ENCODE measurements at places on chromosomes 4 and X.
A peak's percentile ranks its signal among the peaks of the same experiment; 100 is the strongest.

DNA sequence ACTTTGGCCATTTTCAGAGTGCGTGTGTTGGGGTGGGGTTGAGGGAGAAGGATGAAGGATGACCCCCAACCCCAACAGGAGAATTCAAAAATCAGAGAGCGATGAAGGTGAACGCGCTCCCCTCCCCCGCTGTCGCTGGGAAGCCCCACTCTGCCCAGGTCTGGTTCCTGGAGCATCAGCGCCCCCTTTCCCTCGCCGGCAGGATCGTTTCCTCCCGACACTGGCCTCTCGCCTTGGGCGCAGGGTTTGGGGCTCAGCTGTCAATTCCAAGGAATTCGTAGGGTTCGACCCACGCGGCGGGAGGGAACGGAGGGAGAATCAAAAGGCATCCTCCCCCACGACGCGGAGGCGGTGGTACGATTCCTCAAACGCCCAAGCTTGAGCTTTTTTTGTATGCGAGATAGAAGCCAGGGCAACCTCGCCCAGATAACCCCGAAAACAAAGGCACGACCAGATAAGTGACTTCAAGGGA lies 1.0 kb upstream of the PDGFRA start:
- peak; percentile 70 for DNase-seq

DNA sequence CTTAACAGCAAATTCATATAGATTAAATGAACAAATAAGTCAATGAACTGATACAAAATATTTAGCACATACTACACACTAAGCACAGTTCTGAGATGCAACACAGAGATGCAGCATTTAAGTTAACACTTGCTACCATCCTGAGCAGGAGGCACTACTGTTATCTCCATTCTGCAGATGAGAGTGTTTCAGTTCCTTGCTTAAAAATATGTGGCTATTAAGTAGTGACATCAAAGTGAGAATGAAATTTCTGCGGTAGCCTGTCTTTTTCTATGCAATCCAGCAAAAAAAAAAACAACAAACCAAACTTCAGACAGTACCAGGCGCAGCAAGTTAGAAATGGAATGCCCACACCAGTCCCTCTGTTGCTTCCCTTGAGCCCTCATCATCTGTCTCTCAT lies 90.8 kb downstream of the SHISA3 start:
- no peak for DNase-seq

DNA sequence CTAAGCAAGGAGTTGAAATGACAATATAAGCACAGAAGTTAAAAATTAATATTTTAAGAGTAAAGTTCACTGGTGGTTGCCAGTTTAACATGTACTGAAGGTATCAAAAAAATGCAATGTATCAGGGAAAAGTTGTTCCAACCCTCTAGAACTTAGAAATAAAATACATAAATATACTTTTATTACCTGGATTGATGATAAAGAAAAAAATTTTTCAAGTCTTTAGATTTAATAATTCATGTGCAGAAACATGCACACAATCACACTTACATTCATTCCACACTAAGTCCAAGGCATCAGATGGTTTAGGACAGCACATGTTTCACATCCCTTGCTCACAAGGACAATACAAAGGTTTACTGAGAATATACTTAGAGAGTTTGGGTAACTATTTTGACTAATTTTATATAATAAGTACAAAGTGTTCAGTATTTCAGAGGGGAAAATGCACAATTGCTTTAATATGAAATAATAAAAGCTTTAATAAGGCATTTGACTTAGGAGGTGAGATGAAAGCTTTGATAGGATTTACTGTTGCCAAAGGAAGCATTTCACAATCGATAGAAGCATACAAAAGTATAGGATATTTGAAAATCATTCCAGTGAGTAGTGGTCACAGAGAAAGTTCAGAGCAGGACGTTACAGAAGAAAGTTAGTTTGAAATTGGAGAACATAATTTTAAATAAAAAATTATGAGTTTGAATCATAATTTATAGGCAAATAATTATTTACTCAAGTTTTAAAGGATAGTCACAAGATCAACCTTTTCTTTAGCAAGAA lies 392 bp upstream of the UGT2A3 start:
- DNase-seq, result no peak

- DNase-seq, result no peak
Measured at GRCh38 chrX:136452614-136453013, 35.1 kb upstream of the BRS3 start.

GRCh38 chr4:135485371-135485770 lies 1283.8 kb upstream of the PABPC4L start:
- DNase-seq, result no peak

GRCh38 chr4:123770884-123771283 lies 374.3 kb downstream of the SPRY1 start:
- DNase-seq, result no peak

DNA sequence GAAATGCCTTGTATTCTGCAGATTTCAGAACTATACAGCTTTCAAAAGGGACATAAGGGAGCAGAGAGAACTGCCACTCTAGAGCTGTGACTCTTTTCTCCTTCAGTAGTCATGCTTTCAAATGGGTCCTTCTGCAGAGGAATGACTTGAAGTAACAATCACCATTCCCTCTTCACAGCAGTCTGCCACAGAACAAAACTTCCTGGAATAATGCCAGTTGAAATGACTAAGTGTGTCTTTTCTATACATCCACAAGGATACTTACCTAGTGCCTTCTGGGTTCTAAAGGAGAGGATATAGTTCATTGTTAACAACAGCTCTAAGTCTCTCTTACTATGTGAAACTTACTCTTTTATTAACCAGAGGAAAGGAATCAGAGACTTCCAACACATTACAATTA lies 515.4 kb upstream of the ATOH1 start:
- no peak for DNase-seq

GRCh38 chr4:113614414-113614813 lies 147.1 kb downstream of the CAMK2D start:
- DNase-seq, result no peak

GRCh38 chr4:38818441-38818976 lies 13.9 kb upstream of the TLR1 start:
- DNase-seq, result no peak

DNA sequence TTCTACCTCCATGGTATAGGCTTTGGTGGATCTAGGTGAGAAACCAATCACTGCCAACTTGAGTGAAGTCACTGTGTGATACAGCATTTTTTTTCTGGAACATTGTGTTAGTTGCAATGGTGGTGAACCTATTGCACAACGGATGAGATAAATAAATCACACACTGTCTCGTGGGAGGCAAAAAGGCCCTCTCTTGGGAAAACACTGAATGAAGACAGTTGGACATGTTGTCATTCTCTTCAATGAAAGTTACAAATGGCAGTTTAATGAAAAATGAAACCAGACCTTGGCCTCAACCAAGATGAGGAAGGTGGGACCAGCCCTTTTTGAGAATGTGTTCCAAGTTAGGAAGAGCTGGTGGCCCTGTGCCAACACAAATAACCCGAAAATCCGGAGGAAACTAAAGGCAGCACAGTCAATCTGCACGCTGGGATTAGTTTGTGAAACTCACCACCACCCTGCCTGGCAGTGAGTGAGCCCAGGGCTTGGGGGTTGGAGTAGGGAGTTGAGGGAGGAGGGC lies 5.4 kb upstream of the ADGRG2 start:
- no peak for DNase-seq

DNA sequence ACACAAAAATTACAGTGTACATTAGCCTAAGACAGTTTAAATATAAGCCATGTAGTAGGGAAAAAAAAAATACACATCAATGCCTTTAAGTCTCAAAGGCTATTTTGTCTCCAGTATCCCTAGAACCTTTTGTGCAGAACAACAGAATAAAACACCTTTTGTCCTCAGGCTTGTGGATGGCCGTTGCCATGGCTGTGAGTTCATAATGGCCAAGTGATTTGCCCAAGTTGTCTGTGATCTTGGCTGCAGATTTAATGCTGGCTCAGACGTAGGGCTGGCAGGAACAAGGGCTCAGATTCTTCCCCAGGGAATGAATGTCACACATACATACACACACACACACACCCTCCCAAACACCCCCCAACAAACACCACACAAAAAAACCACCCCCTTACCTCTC lies 25.3 kb downstream of the GPM6B start:
- peak; percentile 26 for DNase-seq

- DNase-seq, result no peak
Measured at GRCh38 chrX:46165411-46165810, 379.8 kb downstream of the ZNF674 start.

- DNase-seq, result no peak
Measured at GRCh38 chrX:86103061-86103460, 45.2 kb upstream of the DACH2 start.

GRCh38 chrX:14872355-14872754 lies 514 bp downstream of the FANCB start:
- DNase-seq, result no peak

GRCh38 chrX:38175139-38175538 lies 45.5 kb downstream of the SRPX start:
- DNase-seq, result peak; percentile 68

DNA sequence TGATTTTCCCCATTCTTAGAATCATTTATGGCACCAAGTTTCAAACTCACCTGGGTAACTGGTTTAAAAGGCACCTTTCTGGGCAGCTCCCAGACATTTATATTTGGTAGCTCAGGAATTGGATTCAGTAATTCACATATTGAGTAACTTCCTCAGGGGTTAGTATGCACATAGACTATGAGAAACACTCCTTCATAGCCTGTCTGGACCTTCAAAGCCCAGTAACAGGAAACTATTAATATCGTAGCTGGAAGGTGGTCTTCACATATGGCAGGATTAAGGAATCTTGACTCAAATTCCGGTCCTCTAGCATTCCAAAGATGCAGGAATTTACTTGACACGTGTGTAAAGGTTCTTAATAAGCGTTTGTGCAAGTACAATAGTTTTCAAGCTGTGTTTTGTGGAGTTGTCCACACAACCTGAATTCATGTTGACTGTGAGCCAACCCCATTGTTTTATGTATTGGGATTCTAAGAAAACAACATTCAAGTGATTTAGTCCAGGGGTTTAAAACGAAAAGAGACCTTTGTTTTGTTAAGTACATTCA lies 78.4 kb downstream of the PLS3 start:
- DNase-seq, result no peak

DNA sequence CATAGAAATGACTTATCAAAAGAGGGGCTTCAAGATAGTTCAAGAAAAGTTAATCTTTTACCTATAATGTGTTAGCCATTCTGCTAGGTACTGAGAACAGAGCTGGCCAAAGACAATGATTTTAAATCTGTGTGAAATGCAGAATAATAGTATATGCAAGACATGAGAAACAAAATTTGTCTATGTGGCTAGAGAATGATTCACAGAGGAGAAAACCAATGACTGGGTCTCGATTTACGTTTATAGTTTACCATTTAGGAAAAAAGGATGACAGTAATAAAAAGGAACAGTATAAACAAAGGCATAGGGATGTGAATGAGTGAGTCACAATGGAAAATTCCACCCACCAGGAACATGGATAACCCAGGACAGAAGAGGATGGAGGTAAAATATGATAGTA lies 31.9 kb downstream of the NPFFR2 start:
- DNase-seq, result no peak
